ENCODE measurements at places on chromosomes 2 and 18.

DNA sequence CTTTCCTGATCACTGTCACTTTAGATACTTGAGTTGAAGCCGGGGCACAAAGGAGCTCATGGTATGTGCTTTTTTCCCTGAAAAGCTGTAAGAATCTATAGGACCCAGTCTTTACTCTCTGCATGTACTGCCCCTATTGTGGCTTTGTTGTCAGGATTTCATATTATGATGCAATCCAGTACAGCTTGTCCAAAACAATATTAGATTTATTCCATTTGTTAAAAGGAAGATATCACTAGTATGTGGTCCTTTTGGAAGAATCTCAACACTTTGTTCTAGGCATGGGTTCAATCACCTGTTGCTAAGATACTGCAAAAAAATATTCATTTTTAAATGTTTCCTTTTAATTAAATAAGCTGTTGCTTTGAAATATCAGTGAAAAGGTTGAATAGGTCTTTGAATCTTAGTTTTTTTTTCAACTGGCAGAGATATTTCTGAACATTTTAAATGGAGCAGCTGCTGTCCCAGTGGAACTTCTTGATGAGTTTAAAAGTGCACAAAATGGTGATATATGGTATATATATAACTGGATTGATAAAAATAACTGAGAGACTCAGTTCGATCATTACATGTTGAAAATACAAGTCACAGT lies 256.6 kb upstream of the NT5C1B start:
- no peak for DNase-seq

GRCh38 chr2:241141214-241141770 lies 8.0 kb downstream of the PASK start:
- no peak for DNase-seq

DNA sequence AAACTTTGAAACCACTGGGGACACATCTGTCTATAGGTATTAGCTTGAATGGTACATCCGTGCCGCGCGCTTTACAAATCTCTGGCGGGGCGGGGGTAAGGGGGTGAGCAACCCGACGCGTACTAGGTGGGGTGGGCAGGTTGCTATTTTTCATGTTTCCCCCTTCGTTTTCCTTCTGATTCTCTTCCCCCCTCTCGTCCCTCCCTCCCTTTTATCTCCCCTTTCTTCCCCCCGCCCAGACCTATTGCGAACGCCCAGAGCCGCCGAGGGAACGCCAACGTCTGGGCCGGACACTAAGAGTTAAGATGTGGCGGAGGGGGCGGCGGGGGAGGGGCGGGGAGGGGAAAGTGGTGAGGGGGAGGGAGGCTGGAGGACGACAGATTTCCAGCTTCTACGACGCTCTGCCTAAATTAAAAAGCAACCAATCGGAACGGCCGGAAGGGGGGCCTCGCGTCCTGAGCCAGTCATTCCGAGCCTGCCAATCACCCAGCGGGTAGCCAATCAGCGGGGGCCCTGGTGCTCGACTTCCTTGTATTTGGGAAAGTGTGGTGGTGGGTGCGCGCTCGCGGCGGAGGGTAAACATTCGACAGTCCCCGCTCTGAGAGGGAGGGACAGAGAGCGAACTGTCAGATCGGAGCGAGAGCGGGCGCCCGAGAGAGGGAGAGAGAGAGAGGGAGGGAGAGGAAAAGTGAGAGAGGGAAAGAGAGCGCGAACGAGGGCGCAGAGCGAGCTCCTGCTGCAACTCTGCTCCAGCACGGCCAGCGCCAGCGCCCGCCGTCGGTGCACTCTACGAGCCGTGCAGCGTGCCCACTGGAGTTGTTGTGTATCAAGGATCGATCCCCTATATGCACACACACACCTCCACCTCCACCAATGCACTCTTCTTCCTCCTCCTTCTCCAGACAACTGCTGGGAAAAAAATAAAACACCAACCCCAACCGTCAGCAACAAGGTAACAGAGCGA lies at the start of gene POU3F3:
POU3F3 (plus strand) TSS at position 582 of the 964 bp plus-strand sequence. CDS start 1,396 bp downstream, outside the sequence.
- DNase-seq = peak; percentile 95

DNA sequence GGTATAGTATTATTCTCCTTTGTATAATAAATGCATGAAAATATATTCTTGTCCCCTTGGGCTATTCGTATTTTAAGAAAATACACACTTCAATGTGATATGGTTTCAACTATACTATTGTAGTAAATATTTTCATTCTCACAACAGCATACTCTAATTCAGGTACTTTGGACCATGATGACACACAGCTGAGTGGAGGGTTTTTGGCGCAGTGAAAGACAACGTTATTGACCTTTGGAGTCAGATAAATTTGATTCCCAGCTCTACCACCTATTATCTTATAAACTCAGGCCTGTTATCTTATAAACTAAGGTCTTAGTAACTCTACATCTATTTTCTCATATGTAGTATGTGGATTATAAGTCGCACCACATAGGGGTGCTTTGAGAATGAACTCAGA lies 895.9 kb upstream of the DDX18 start:
- no peak for DNase-seq

DNA sequence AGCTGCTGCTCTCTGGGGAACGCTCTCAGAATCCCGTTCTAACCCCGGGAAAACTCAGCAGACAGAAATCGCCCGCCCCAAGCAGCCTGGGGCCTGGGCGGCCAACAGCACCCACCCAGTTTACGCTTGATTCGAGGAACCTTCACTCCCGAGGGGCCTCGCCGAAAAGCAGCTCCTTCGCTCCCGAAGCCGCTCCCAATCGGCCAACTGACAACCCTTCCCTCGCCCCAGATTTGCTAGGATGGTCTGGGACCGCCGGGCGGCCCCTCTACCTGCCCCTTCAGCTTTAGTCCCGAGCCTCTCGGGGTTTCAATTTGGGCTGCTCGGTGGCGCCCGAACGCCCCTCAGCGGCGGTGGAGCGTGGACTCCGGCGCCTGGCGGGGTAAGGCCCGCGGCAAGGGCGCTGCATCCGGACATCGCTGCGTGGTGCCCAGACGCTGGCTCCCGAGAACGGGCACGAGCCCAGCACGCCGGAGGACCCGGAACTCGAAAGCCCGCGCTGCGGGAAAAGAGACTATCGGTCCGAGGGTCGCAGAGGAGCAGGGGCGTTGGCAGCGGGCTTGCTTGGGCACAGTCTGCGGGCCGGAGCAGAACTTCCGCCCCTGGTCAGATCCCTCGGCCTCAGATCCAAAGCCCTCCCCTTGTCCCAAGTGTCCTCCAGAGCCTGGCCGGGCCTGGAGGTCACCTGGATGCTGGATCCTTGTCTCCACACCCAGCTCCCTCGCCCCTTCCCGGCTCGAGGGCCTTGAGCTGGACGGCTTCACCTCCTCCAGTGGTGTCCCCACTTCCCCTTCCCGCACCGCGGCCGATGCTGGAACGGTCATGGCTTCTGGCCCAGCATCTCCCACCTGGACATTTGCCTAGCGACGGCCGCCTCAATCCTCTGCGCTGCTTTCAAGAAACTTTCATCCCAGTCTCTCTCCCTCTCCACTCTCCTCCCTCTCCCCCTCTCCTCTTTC lies 3.0 kb upstream of the OTX1 start:
- no peak for DNase-seq

DNA sequence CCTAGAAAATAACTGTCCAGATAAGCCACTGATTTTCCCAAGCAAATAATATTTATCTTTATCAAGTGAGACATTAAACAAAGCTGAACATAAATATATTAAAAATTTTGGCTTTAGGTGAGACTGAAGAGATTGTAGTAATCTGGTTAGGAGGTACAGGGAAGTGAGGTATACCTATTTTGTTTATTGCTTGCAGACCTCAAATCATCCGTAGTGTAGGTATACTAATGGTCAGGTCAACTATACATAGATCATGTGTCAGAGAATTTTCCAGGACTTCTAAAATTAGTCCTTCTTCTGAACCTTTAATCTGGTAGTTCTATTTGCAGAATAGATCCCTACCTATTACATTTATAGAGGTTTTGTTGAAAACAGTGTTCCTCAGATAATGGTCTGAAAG lies 41.5 kb downstream of the SP140 start:
- no peak for DNase-seq

DNA sequence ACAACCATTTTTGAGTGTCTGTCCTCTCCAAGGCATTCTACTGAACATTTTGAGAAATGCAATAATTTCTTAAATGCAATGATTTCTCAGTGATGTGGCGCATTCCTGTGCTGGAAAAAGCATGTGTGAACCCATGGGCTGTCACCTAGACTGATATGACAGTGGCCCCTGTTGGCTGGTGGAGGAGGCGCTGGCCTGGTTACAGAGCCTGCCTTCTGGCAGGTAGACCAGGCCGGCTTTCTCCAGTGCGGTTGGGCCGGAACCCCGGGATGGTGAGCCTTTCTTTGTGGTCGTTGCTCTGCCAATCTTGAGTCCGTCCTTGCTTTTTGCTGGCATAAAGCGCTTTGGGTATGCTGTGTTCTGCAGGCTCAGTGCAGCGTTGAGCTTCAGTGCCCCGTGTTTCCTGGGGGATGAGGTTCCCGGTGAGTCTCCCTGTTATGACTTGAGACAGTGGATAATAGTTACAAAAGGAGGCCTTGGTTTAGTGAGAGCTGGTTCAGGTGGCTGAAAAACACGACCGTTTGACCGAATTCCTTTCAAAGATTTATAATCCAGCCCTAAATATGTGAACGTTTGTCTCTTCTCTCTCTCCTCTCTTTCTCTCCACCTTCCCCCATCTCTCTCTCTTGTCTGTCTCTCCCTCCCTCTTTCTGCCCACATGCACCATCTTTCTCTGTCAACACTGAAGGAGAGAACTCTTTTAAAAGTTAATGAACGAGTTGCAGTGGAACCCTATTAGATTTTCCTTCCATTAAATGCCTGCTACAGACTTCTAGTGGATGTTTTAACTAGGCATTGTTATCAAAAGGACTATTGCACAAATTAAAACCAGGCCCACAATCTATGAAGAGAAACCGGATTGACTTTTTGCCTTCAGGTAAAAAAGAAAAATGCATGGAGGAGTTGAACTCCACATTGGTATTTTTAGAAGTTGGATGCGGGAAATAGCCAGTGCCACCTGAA lies 34.0 kb downstream of the TSHZ1 start:
- DNase-seq = peak; percentile 22

- no peak for DNase-seq
These were observed 173.7 kb downstream of the PRKCE start for GRCh38 chr2:45825001-45825651.

DNA sequence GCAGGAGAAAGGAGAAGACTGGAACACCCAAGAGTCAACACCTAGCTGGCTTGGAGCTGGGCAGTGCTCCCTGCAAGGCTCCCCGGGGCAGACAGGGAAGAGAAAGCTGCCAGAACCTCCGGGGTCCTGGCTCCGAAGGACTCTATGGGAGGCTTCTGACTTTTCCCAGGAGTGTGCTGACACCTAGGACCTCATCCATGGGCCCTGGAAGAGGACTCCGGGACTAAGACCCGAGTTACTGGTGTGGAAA lies 37.8 kb upstream of the ATP6V1B1 start:
- DNase-seq = no peak

- no peak for DNase-seq
These were observed 888 bp upstream of the TWSG1 start for GRCh38 chr18:9333441-9334328.

GRCh38 chr2:115569547-115569946 lies 1127.1 kb downstream of the DPP10 start:
- no peak for DNase-seq
